GM20000 (cell line): ENCODE measurements at places on chromosomes 3 and 15.
A peak's percentile ranks its signal among the peaks of the same experiment; 100 is the strongest.

GRCh38 chr3:159828542-159828943, 160.1 kb upstream of the IL12A start:
- DNase-seq: peak; percentile 41

DNA sequence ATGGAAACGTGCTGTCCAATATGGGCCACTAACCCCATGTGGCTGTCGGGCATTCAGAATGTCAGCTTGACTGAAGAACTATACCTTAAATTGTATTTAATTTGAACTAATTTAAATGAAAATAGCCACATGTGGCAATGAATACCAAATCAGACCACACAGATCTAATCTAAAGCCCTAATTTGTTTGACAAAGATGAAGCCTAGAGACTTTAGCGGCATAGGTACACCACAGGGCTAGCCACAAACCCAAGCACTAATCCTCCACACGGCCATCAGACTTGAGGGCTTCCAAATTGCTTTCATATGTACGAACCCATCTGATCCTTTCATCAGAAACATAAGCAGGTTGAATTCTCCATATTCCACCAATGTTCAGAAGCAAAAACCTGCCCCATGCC, 81.4 kb downstream of the SHQ1 start:
- no peak for DNase-seq

DNA sequence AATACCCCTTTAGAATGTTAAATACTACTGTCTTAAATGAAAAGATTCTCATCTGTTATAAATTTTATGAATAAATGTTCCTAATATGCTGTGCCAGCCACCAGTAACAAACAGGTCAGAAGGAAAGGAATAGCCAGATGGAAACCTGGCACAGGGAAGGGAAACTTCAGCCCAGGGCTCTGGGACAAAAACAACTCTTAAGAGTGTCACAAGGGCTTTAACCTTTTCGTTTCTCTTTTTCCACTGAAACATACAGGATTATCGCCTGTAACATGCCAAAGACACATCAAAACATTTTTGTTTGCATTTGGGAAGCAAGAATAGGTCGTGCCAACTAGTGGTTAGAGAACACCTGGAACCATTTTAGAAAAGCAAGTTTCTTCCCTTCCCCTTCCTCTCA, 109.0 kb upstream of the NEDD4 start:
- DNase-seq: no peak

DNA sequence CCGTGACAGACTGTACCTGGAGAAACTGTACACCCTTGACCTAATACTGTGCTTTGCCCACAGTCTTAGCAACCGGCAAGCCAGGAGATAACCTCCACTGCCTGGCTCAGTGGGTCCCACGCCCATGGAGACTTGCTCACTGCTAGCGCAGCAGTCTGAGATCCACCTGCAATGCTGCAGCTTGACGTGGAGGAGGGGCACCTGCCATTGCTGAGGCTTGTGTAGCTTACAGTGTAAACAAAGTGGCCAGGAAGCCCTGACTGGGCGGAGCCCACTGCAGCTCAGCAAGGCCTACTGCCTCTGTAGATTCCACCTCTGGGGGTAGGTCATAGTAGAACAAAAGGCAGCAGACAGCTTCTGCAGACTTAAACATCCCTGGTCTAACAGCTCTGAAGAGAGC, 189.3 kb downstream of the EDEM1 start:
- no peak for DNase-seq

DNA sequence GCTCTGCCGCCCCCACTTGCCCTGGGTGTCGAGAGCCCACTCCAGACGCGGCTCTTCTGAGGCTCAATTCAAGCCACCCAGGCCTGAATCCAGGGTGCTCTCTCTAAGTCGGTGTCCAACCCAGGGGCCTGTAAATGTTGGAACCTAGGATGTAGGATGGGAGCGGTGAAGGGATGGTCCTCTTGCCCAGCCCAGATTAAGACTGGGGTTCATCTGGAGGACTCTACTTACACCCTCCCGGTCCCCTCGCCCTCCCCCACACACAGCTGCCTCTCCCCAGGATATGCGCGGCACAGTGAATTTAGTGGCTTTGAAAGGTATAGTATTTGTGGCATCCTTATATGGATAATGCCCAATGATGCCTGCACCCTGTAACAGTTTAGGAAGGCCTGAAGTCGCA, 822 bp upstream of the FBN1 start:
- no peak for DNase-seq

DNA sequence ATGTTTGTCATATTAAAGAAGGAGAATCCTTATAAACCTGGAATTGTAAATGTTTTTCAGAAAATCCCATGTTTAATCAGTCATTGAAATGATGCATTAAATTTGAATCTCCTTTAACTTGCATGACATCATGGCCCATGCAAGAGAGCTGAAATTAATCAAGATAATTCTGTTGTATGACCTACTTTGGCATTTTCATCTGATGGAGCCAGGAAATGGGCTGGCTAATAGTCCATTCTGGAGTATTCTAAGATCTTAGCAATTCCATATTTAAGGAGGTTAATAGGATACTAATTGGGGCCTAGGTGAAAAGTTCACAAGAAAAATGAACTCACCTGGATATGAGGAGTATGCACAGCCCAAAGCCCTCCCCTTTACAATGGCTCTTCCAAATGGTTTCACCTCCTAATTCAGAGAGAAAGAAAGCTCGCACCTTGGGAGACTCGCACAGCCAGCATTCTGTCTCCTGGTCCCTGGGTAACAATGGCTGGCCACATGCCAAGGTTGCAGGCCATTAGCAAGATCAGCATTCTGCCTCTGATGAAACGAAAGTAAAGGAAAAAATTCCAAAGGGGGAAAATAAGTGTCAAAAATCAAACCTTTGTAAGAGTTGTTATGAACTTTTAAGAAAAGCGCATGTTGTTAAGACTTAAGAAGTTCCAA, 786.4 kb downstream of the MCTP2 start:
- DNase-seq: no peak

DNA sequence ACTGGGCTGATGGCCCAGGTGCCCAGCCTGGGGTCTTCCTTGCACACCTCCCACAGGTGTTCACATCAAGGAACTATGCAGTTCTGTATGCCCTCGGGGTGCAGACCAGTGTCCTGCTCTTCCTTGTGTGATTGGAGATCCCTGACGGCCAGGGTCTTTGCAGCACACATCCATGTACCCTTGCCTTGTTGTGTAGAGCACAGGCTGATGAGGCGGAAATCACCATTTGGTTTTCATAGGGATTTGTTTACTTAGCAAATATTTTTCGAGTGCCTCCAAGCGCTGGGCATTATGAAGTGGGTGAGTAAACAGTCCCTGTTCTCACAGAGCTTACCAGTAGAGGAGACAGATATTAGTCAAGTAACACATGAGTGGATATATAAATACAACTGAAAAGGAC, 209.3 kb upstream of the UMPS start:
- no peak for DNase-seq

GRCh38 chr3:194592798-194593752, 40.1 kb downstream of the TMEM44 start:
- no peak for DNase-seq

DNA sequence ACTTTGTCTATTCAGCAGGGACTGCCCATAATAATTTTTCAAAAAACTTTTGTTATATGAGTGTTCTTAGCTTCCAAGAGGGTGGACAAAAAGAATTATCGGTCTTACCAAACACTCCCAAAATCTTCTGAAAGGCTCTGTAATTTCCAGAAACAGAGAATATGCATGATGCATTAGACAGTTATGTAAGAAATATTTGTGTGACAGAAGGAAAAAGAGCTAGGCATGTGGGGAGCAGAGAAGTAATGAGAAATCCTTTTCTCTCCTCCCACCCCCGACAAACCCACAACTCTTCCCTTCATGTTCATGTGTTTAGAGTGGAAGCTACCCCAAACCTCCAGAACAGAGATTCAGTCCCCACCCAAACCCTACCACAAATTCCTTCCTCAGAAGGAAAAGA, 86.8 kb downstream of the MYO5A start:
- DNase-seq: no peak

- no peak for DNase-seq
Observed at GRCh38 chr3:194617827-194618226, 15.4 kb downstream of the TMEM44 start.

- no peak for DNase-seq
Observed at GRCh38 chr3:24168977-24169376, 223.9 kb downstream of the NR1D2 start.

DNA sequence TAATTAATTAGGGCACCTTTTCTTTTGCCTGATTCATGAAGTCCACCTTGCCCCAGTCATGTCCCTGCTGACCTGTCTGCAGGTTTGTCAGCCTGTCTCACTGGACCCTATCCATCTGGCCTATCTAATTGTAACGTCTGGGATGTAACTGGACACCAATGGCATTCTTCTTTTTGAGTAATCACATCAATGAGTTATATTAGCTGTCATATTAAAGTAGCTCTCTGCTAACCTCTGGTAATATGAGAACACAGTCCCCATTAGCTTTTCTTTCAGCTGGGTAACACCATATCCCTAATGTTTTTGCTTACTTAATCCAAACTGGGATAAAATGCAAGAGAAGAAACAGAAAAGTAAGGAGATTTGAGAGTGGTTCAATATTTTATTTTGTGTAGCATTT, 166.2 kb upstream of the VEPH1 start:
- no peak for DNase-seq

- no peak for DNase-seq
Observed at GRCh38 chr3:13483988-13484695, 4.0 kb downstream of the HDAC11 start.

- no peak for DNase-seq
Observed at GRCh38 chr15:93420050-93420452, 331.0 kb upstream of the RGMA start.

- no peak for DNase-seq
Observed at GRCh38 chr3:185340751-185341150, 22.2 kb upstream of the MAP3K13 start.

DNA sequence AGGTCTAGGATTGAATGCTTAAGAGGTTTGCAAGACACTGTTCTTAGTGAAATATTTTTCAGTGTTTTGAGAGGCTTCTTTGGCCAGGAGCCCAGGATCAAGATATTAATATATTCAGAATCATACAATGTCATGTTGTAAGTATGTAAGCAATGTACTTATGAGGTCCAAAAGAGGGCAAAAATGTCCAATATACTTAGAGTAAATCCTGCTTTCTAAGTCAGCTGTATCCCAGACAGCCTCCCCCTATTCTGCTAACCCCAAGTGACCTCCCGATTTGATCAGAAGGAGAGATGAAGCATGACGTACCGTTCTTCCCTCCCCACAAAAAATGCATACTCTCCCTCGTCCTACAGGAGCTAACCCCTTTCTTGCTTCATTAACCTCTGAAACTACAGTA, 70.9 kb downstream of the CHAC1 start:
- no peak for DNase-seq

GRCh38 chr15:51935466-51936104, 36.0 kb downstream of the LEO1 start:
- peak; percentile 70 for DNase-seq

- no peak for DNase-seq
Observed at GRCh38 chr15:77663256-77663655, 30.5 kb upstream of the LINGO1 start.

- DNase-seq: no peak
Observed at GRCh38 chr3:136602818-136603217, 149.4 kb downstream of the STAG1 start.

- DNase-seq: no peak
Observed at GRCh38 chr3:141507392-141508066, 20.7 kb downstream of the RASA2 start.

- DNase-seq: no peak
Observed at GRCh38 chr15:49982584-49982983, 136.4 kb downstream of the ATP8B4 start.

GRCh38 chr3:194141415-194142155, 5.6 kb downstream of the HES1 start:
- DNase-seq: peak; percentile 90

DNA sequence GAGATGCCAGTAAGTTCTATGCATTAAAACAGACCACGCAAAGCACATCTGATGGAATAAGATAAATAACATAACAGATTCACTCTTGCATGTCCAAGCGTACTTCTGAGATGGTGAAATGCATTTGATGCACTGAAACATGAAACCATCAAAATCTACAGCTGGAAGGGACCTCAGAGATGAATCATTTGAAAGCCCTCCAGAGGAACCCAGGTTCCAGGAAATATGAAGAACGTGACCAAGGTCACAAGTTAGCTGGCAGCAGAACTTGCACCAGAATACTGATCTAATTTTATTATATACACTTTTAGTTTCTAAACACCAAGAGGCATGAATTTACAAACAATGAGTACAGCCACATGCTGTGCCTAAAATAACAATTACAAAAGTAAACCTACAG, 957.1 kb downstream of the FHIT start:
- DNase-seq: no peak

- DNase-seq: peak; percentile 75
Observed at GRCh38 chr15:48644827-48645557, 517 bp downstream of the FBN1 start.

DNA sequence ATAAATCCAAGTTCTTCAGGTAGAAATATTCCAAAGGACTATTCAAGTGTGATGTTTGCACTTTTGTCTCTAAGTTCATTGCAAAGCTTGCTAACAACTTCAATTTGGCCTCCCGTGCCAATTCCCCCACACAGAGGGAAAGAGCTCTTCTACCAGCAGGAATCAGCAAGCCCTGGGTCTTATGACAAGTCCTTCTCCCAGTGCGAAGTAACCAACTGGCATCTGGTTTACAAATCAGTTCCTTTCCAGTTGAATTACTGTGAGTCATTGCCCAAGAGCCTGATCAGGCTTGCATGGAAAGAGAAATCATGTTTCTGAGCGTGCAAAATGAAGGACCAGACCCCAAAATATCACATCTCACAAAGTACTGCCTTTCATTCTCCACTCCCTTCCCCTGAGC, 62.7 kb upstream of the SLCO3A1 start:
- DNase-seq: no peak

DNA sequence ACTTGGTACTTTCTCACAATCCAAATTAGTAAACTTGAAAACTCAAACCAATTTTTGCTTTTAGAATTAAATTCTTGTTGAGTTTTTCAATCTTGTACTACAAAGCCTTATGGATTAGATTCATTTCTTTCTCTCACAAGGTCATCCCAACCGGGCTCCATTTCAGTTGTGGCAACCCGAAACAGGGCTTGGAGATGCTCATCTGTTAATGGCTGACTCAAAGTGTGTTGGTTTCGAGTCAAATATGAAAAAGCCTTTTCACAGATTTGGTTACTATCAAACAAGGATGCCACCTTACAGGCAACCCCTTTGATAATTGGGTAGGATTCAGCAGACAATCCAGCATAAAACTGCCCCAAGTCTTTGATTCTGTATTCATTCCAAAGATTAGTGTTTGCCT, 1.8 kb downstream of the EPM2AIP1 start:
- no peak for DNase-seq

- DNase-seq: peak; percentile 22
Observed at GRCh38 chr3:63967675-63968611, 55.4 kb downstream of the PSMD6 start.

- peak; percentile 22 for DNase-seq
Observed at GRCh38 chr15:90780916-90781315, 63.8 kb downstream of the BLM start.

GRCh38 chr3:182240474-182240873, 528.7 kb downstream of the SOX2 start:
- DNase-seq: no peak

GRCh38 chr3:133881492-133881891, 14.2 kb downstream of the RAB6B start:
- no peak for DNase-seq
